ENCODE measurements at places on chromosomes 16 and 17.

GRCh38 chr17:71632328-71632727 is 488.5 kb upstream of the SOX9 start:
- DNase-seq = no peak

- DNase-seq = no peak
Measured at GRCh38 chr17:61254904-61255303, 144.7 kb upstream of the TBX2 start.

GRCh38 chr16:82183004-82183397 is 13.0 kb upstream of the MPHOSPH6 start:
- no peak for DNase-seq

- no peak for DNase-seq
Measured at GRCh38 chr17:81843713-81844326, 9.0 kb upstream of the PPP1R27 start.

- no peak for DNase-seq
Measured at GRCh38 chr16:17585449-17586074, 114.8 kb upstream of the XYLT1 start.

DNA sequence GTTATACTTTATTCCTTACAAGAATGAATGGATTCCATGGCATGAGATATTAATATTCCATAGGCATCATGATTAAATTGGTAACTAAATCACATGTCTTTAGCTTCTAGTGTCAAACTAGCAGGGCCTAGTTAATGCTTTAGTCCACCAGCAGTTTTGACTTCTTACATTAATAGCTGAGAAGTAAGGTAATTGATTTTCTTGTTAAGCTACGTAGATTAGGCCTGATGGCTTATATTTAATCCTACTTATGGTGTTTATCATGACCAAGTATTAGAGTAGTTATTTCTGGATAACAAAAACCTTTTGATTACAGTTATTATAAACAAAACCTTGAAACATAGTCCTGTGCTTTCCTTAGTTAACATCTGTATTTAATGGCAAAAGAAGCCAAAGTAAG is 184.5 kb downstream of the TANC2 start:
- no peak for DNase-seq

GRCh38 chr16:57781741-57782606 is 20.3 kb downstream of the KIFC3 start:
- no peak for DNase-seq

DNA sequence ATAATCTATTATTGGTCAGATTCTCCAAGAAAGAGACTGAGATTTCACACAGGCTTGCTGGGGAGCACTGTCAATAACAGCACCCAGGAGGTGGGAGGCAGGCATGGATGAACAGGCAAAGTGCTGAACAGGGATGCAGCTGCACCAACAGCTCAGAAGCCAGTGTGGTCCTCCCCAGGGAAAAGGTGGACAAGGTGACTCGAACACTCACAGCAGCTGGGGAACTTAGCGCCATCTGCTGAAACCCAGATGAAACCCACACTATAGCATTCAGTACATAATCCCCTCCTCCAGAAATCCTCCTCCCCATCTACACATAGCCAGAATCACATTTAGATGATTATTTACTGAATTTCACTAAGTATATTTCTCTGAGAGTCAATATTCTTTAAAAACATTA is 255.2 kb upstream of the WSB1 start:
- DNase-seq = no peak

GRCh38 chr17:3848229-3848835 is 2.3 kb upstream of the NCBP3 start:
- no peak for DNase-seq

GRCh38 chr17:77027271-77027889 is 113.4 kb upstream of the SEC14L1 start:
- DNase-seq = no peak

- DNase-seq = peak; percentile 15
Measured at GRCh38 chr16:85505794-85506634, 107.1 kb upstream of the GSE1 start.

DNA sequence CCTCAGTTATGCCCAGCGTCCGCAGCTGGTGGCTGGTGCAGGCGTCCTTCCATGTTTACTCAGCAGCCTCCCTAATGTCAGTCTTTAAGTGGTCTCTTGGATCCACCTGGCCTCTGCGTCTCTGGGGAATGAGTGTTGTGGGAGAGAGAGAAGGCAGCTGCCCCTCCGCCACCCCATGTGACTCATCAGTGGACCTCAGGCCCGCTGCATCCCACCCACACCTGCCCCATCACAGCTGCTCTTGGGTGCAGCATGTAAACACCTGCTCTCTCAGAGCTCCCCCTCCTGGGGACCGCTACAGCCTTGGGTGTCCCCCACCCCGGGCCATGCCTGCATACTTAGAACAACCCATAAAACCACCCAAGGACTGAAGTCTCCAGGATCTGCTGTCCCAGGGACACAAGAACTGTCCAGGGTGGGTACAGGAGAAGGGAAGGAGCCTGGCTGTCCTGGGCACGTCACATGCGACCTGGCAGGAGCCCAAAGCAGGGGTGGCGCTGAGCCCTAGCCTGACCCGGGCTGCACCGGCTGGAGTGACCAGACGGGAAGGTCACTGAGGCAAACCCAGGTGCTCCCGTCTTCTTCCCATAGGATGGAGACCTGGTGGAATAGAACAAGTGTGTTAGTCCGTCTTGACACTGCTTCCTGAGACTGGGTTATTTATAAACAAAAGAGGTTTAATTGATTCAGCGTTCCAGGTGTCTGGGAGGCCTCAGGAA is 4.2 kb downstream of the C16orf90 start:
- no peak for DNase-seq

DNA sequence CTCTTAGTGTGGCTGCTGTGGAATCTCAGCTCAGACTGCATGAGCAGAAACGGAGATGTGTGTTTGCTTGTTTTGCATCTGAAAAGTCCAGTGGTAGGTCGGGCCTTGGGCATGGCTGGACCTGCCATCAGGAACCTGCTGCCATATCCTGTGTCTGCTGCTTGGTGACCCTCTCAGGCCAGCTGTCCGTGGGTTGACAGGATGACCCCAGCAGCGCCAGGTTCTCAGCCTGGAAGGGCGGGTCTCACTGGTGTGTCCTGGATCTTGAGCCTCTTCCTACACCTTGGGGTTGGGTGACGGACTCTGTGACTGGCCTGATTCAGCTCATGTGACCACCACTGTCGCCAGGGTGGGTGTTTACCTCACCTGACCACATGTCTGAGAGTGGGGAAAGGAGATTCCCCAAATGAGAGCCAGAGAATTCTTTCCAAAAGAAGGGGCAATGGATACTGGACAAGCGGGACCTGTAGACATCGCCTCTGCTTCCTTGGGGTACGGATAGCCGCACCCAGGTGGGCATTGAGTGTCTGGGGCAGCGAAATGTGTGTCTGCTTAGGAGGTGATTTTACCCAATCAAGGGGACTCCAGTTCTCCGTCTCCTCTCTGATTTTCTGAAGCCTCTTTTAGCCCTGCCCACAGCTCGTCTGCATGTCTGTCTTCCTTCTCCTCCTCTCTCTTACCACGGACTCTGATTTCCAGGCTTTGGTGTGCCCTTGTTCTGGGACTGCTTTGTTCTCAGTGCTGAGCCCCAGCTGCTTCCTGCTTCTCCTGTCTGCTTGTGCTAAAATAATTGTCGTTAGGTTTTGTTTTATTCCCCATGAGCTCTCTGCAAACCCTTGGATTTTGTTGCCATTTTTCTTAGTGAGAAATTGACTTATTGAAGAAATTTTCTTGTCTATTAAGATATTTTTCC is 399.7 kb downstream of the CPPED1 start:
- DNase-seq = no peak

GRCh38 chr17:3590231-3590630 is 19.0 kb downstream of the TRPV1 start:
- DNase-seq = no peak

- DNase-seq = peak; percentile 37
Measured at GRCh38 chr16:20868890-20869289, 31.3 kb downstream of the DCUN1D3 start.

DNA sequence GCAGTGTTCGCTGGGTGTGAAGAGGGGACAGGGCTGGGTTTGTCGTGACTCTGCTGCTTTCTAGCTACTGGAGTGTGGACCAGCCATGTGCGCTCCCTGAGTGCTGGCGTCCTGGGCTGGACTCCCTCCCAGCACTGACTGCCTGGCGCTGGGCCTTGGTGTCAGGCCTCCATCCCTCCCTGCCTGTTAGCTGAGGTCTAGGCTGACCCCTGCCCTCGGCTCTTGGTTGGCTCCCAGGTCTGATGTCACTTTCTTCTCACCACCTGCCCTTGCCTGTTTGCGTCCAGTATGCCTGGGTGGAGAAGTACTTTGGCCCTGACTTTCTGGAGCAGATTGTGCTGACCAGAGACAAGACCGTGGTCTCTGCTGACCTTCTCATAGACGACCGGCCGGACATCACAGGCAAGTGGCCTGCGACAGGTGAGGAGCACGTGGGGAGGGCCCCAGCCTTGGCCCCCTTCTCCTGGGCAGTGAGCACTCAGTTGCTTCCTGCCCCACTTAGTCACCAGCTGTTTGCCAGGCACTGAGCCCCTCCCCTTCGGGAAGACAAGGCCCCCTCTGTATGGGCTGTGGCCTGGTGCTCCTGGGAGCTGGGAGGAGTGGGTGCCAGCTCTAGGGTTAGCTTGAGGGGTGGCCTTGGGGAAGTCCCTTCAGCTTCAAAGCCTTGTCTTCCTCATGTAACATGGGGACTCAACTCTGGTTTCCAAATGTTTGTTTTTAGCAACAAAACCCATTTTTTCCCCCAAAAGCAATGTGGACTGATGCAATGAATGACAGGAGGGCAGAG is 41.5 kb downstream of the NT5M start:
- DNase-seq = no peak

DNA sequence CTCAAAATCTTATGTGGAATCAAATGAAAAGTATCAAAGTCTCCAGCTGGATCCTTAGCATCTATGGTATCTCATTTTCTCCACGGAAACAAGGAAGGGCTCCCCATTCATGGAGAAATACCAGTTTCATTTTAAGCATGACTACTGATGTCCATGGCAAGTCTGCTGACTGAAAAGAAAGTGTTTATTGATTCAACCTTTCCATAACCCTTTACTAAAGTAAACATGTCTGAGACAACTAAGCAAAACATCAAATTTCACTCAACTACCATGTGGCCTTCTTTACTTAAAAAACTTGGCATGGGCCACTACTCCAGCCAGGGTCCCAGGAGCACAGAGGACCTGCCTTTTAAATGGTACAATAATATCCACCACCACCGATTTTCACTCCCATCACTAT is 928.0 kb upstream of the SOX9 start:
- no peak for DNase-seq

- DNase-seq = no peak
Measured at GRCh38 chr17:37358098-37358829, 17.5 kb upstream of the C17orf78 start.

- DNase-seq = no peak
Measured at GRCh38 chr16:48076455-48077012, 79.3 kb downstream of the ABCC12 start.

DNA sequence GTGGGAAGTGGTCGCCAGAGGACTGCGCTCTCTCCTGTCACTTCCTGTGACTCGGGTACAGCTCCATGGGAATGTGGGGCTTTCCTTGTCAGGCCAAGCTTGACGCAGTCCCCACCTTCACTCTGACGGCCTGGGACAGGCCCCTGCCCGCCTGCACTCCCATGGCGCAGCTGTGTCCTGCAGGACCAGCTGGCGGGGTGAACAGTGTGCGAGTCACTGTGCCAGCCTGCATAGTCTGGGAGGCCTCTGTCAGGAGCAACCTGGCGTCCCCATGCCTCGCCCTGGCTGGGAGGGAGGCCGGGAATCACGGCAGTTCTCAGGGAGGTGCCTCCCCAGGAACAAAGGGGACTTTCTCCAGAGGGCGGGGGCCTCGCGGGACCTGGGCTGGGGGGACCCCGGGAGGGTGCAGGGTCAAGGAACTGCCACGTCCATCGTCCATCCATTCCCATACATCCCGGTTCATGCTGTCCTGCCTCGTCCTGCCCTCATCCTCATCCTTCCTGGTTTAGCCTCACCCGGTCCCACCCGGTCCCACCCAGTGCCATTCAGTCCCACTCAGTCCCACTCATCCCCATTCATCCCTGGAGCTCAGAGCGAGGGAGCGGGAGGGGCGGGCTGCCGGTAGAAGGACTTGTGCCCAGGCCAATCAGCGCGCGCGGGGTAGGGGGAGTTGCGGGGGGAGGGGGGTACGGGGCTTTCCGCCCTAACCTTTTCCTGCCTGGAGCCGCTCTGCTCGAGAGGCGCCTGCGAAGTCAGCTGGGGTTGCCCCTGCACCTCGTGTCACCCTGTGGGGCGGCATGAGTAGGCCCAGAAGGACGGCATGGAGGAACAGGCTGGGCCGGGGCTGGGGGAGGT is 13.4 kb downstream of the FLYWCH1 start:
- DNase-seq = no peak

DNA sequence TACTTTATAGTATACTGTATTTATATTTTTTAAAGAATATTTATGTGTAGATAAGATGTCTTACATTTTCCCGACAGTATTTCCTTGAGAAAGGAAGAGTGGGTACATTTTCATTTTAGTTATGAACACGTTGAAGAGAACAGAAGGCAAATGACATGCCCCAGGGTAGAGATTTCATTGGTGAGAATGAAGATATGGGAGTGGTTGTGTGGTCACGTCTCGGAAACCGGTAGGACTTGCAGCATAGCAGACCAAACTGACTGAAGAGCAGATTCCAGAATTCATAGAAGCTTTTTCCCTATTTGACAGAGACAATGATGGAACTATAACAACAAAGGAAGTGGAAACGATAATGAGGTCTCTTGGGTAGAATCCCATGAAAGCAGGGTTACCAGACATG is 71.7 kb downstream of the KCNJ2 start:
- DNase-seq = no peak

- DNase-seq = peak; percentile 5
Measured at GRCh38 chr17:65022751-65023700, 33.5 kb downstream of the GNA13 start.

DNA sequence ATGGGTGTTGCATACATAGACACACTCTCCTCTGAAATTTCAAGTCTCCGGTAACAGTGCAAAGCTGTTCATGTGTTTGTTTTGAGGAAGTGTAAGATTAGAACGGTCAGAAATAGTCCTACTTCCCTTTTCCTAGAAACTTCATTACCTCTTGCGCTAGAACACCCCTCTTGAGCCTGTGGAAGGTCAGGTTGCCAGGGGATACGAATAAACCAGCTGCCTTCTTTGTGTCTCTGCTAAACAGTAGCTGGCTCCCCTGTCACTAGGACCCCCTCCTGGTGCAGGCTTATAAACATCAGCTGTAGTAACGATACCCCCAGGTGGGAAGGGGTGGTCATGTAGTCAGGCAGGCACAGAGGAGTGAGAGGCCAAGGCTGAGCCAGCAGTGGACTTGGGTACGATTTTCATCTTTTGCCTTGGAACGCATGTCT is 113.4 kb upstream of the RCVRN start:
- DNase-seq = no peak

GRCh38 chr17:17358060-17358751 is 55.0 kb downstream of the NT5M start:
- DNase-seq = no peak

- no peak for DNase-seq
Measured at GRCh38 chr16:56041556-56042140, 149.6 kb upstream of the GNAO1 start.

- DNase-seq = no peak
Measured at GRCh38 chr17:16467886-16468285, 24.1 kb downstream of the LRRC75A start.

GRCh38 chr17:2510559-2510958 is 1.1 kb downstream of the METTL16 start:
- DNase-seq = no peak

GRCh38 chr17:73635101-73635817 is 9.0 kb downstream of the SDK2 start:
- DNase-seq = no peak
